ENCODE measurements at places on chromosomes 2 and 18.

DNA sequence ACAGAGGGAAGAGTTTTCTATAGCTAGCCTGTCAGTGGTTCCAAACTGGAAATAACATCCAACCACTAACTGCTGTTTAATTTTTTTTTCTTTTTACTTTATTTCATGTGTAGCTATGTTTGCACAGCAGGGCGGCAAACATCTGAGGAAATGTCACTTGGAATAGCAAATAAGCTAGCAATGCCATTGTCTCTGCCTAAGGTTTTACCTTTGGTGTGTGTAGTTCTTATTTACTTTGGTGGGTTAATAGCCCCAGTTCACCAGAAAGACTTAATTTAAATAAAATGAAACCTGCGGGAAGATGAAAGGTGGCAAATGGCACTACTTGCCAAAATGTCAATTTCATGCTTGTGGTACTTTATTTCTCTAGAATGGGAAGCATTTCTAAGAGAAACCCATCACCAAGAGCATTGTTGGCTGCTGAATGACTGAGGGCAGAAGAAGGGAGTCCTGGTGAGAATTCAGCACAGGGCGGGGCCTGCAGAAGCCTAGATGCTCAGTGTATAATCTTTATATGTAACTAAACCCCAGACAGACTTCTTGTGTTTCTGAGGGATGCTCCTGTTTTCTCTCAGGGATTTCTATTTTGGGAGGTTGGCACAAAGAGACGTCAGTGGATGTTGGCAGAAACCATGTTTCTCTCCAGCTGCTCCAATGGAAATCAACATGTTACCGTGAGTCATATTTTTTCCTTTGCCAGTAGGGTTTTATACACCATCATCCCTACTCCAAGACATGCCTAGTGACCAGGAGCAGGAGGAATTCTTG lies 300.4 kb upstream of the NT5C1B start:
- DNase-seq = no peak

- no peak for DNase-seq
Measured at GRCh38 chr2:216673021-216673420, 22.3 kb downstream of the IGFBP5 start.

DNA sequence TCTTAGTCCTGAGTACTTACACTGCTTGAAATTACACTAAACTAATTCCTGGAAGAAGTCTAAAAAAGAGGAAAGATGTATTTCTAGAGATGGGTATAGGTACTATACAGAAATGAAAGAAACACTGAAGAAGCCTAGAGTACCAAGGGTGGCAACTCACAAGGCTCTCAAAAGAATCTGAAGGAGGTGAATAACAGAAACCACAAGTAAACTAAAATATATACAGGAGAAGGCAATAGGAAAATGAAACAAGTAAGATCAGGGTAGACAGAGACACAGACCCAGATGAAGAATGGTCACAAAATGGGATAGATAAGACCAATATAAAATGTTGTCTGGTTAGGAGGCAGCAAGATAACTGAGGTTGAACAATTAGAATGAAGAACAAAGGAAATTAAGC lies 59.9 kb downstream of the USP37 start:
- DNase-seq = no peak

DNA sequence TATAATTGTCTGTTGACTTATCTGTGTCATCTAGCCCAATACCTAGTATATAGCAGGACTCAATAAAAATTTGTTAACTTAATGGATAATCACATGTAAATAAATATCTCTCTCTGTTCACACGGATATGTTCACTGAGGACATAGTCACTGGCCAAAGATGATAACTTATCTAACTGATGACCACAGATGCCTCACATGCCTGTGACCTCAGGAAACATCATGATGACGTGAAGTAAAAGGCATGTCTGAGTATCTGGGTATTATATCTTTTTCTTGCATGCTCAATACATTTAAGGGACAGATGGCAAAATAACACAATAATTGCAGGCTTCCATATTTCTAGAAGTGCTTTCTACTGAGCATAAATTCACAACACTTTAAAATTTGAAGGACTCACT lies 41.4 kb upstream of the PARD3B start:
- DNase-seq = no peak

- no peak for DNase-seq
Measured at GRCh38 chr2:176575237-176575744, 306.0 kb downstream of the MTX2 start.

DNA sequence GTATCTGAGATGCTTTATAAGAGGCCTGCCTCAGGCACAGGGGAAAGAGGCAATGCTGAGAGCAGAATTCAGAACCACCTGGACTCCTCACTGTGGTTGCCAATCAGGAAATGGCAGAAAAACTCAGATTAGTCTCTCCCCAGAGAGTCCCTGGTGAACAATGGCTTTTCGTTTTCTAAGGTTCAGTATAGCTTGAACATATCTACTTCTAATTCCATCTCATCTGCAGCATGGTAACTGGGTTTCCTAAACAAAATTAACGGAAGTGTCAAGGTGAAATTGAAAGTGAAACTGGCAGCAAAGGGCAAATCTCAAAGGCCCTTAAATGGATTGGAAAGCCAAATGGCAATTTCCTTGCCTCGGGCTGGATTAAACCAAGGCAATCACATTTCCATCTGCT lies 480.2 kb upstream of the ACVR2A start:
- DNase-seq = no peak

DNA sequence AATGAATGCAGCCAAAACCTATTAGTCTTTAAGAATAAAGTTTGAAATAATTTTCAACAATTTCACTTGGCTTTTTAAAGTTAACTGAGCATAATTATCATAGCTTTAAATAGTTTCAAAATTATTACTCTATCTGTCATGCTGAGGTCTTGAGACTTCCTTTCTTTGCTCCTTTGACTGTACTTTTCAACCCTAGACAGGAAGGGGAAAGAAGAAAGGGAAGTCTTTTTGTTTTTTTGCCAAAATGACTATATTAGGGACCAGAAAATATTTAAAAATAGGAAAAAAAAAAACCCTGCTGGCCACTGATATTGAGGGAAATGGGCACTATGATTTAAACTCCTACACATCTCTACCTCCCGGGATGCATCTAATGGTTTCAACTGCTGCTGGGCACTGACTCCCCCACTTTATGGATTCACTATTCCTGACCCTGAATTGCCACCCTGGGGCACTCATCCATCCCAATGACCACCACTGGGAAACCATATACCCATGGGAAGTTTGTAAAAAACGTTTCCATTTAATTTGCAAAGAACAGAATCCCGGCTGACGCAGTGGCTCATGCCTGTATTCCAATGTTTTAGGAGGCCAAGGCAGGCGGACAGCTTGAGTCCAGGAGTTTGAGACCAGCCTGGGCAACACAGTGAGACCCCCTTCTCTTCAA lies 50.5 kb downstream of the GAREM1 start:
- DNase-seq = no peak

DNA sequence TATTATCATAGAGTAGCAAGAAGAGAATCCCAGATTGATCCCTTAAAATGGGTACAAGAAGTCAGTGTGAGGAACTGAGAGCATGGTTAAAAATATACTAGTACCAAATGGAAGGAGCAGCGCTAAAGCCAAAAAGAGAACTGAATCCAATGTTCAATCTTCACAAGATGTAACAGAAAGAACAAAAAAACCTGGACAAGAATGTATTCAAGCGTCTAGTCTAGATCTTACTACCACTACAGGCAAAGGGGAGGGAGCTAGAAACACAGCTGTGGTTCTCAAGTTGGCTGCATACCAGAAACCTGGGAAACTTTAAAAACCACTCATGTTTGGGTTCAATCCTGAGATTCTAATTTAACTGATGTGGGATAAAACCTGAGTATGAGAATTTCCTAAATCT lies 57.5 kb downstream of the PIAS2 start:
- DNase-seq = no peak

GRCh38 chr2:16386031-16386430 lies 279.6 kb downstream of the CYRIA start:
- DNase-seq = no peak

DNA sequence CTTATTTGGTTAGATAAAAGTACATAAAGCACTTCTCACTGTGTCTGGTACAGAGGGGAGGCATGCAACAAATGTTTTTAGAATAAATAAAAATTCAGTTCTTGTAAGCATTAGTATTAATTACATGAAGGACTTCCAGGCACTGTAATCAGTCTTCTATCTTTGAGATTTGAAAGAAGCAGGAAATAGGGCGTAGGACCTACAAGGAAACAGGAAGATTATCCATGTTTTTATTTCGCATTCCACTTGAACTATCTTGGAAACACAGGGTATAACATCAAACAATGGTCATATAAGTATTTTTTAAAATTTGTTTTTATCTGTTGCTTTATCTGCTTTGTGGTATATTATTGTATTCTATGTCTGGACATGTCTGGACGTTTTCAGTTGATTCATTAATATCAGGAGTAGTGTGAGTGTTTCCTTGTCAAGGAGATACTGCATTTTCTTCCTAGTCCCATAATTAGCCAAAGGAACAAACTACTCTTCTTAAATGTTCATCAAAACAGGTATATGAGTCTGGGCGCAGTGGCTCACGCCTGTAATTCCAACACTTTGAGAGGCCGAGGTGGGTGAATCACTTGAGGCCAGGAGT lies 32.5 kb downstream of the BMPR2 start:
- DNase-seq = no peak

- DNase-seq = no peak
Measured at GRCh38 chr18:12305930-12306629, 2.0 kb upstream of the TUBB6 start.

- no peak for DNase-seq
Measured at GRCh38 chr2:8957628-8958027, 45.9 kb downstream of the MBOAT2 start.

- peak; percentile 72 for DNase-seq
Measured at GRCh38 chr2:230711224-230711623, 1.4 kb upstream of the CAB39 start.
